ENCODE measurements at places on chromosomes 3 and 15.

GRCh38 chr15:60390871-60391501 is 6.8 kb downstream of the ANXA2 start:
- peak; percentile 77 for DNase-seq

- DNase-seq, result no peak
These were observed 975 bp upstream of the FOXP1 start for GRCh38 chr3:71584394-71585011.

GRCh38 chr3:17557749-17558463 is 184.5 kb downstream of the TBC1D5 start:
- no peak for DNase-seq

- no peak for DNase-seq
These were observed 251.4 kb downstream of the MAGI1 start for GRCh38 chr3:65787340-65787739.

- DNase-seq, result no peak
These were observed 8.0 kb upstream of the KBTBD8 start for GRCh38 chr3:66989860-66990696.

GRCh38 chr3:50737906-50738598 is 63.3 kb downstream of the DOCK3 start:
- no peak for DNase-seq

DNA sequence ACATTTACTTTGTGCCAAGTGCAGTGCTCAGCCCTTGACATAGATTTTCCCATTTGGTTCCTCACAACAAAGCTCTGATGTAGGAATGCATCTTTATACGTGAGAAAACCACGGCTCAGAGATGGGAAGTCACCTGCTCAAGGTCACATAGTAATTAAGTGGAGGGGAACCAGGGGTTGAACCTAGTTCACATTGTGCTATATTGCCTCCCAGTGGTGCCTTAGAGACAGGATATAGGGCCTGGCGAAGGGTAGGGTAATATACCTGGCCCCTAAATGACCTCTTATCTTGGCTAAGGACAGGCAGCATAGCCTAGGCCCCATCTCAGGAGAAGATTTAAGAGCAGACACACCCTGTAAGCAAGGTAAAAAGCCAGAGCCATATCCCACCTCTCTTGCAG is 71.5 kb downstream of the FOXP1 start:
- no peak for DNase-seq

GRCh38 chr15:51137880-51138430 is 43.2 kb upstream of the TNFAIP8L3 start:
- DNase-seq, result no peak

- DNase-seq, result no peak
These were observed 31.8 kb upstream of the RARB start for GRCh38 chr3:25396251-25396650.

- no peak for DNase-seq
These were observed 7.1 kb downstream of the SPTBN5 start for GRCh38 chr15:41886741-41887140.

DNA sequence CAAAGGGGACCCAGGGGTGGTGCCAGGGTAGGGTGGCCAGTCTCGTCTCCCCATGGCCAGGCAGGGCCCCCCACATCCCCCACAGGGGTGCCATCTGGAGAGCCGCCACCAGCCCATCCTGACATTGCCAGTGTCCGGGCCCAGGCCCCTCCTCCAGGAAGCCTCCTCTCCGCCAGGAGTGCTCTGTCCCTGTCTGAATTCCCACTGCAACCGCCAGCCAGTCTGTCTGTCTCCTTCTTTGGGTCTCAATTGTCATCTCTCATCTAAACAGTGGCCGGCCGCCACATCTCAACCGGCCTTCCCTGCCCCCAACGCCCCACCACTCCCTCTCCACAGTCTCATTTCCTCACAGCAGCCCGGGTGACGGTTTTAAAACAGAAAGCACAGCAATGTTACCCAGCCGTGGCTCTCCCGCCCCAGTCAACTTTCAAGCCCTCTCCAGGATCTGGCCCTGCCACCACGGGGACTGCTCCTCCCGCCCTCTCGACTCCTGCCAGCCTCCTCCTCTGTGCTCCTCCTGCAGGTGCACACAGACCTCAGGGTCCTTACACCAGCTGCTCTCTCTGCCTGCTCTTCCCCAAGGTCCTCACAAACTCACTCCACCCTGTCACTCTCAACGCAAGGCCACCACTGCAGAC is 57.0 kb downstream of the IQSEC1 start:
- no peak for DNase-seq

DNA sequence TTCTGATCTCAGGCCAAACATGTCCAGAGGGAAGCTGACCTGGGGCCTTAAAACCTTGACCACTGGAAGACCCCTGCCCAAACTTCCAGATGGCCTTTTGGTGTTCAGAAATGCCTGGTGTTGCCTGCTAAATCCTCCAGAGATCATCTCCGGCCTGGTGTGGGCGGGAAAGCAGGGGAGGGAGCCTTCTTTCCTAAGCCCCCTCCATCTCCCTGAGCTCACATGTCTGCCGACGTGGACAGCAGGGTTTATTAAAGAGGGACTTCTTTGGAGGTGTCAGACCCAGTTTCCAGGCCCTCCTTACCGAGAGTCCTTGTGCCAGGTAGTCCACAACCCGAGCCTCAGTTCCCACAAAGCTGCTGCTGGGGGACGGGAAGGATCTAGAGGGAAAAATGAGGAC is 55.9 kb upstream of the SLC6A1 start:
- DNase-seq, result no peak

DNA sequence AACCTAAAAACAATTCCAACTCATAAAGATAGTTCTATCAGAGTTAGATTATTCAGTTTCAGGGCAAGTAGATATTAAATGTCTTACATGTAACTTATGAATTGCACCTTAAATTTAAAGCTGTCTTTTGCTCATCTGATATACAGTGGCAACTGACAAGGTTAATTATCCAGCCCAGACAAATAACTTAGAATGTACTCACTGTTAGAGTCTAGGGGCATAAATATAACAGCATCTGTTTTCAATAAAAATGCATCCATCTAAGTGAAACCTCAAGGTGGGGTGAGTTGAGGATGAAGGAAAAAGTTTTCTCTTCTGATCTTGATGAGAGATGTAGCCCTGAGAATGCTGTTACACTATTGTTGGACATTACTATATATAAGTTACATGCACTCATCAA is 112.6 kb downstream of the FBN1 start:
- DNase-seq, result no peak

GRCh38 chr3:156655819-156656550 is 18.4 kb upstream of the TIPARP start:
- DNase-seq, result no peak

- DNase-seq, result no peak
These were observed 106.1 kb upstream of the FRMD4B start for GRCh38 chr3:69491975-69492374.

- no peak for DNase-seq
These were observed 45.3 kb downstream of the TMEM212 start for GRCh38 chr3:171888466-171888865.

DNA sequence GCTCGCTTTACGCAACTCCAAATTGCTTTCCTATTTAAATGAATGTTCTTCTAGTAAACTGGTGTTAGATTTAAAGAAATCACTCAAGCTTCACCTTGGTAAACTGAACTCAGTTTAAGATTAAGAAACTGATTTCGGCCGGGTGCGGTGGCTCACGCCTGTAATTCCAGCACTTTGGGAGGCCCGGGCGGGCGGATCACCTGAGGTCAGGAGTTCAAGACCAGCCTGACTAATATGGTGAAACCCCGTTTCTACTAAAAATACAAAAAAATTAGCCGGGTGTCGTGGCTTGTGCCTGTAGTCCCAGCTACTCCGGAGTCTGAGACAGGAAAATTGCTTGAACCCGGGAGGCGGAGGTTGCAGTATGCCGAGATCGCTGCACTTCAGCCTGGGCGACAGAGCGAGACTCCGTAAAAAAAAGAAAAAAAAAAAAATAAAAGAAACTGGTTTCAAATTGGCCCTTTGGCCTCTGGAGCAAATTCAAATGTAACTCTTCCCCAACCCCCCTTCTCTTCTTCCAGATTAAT is 1.7 kb downstream of the SKIL start:
- no peak for DNase-seq

- DNase-seq, result no peak
These were observed 318.6 kb upstream of the SATB1 start for GRCh38 chr3:18743761-18744160.

- peak; percentile 42 for DNase-seq
These were observed 7.1 kb upstream of the TTC14 start for GRCh38 chr3:180594631-180595558.

DNA sequence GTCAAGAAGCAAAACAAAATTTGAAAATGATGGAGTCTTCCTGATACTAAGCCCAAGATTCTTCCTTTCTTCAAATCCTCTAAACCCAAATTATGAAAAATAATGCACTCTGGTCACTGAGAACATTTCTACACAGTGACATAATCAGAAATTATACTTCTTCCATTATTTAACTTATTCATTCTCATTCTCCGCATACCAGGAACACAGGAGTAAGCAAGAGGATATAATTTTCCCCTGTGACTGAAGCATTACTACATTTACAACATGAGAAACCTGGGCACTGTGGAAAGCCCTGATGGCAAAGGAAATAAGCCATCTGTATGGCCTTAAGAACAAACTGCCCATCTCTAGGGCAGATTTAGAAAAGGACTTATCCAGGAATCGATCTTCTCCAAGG is 47.0 kb downstream of the EXD1 start:
- no peak for DNase-seq

DNA sequence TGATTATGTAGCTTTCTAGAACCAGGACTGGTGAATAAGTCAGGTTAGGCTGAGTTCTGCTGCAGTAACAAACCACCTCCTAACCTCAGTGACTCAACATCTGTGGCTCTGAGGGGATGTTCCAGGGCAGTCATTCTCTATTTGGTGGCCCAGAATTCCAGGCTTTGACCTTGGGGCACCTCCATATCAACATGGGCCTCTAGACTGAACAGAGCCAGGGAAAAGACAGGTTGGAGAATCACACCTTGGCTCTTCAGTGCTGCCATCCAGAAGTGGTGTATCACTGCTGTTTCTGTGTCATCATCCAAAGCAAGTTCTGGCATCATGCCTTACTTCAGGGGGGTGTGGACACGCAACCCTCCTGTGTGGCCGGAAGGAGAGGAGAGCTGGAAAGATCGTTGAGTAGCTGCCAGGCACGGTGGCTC is 15.3 kb downstream of the ZBTB47 start:
- no peak for DNase-seq

DNA sequence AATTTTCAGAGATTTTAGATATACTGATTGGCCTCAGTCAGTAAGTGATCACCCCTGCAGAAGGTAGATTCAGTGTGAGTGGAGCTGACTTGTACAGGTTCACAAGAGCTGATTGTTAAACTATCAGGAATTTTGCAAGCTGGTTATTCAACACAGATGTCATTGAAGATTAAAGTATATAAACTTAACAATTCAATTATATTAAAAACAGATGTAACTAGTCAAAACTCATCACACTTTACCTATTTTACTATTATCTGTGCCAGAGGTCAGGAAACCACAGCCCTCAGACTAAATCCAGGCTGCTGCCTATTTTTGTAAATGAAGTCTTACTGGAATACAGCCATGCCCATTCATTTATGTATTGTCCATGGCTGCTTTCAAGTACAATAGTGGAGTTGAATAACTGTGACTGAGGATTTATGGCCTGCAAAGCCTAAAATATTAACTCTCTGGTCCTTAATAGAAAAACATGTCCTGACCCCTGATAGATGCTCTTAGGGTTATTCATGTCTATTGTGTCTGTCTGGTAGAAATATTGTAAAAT is 429.3 kb upstream of the PDZRN3 start:
- DNase-seq, result no peak

DNA sequence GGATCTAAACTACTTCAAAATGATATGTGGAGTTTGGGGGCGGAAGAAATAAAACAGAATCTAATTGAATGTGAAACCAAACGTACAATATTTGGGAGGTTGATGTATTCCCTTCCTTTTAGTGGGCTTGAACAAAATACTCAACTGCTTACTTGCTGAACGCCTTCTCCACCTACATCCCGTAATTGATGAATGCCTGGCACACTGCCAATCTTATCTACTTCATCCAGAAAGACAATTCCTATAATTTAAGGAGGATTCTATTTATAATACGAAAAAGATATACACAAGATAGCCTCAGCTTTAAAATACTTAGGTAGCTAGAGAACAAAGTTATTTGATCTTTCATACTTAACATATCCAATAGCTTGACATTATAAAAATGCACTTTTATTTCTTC is 23.1 kb upstream of the PDCD7 start:
- no peak for DNase-seq

GRCh38 chr3:133274477-133274876 is 125.4 kb upstream of the BFSP2 start:
- DNase-seq, result no peak

- DNase-seq, result no peak
These were observed 101.2 kb downstream of the RFTN1 start for GRCh38 chr3:16412192-16412800.

DNA sequence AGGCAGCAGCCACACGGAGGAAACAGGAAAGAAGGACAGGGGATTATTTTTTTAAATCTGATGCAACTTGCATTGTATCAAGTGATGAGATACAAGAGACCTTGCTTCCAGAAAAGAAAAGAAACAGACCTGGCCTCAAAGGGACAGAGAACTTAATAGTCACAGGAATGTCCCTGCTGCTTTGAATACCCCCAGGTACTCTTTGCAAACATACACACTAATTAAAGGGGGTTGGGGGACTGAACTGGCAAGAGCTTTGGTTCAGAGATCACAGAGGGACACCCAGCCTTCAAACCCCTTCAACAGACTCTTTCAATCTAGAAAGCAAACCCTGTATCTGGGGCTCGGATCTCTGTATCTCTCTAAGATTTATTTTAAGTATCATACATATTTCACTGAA is 18.0 kb downstream of the TNIK start:
- no peak for DNase-seq

DNA sequence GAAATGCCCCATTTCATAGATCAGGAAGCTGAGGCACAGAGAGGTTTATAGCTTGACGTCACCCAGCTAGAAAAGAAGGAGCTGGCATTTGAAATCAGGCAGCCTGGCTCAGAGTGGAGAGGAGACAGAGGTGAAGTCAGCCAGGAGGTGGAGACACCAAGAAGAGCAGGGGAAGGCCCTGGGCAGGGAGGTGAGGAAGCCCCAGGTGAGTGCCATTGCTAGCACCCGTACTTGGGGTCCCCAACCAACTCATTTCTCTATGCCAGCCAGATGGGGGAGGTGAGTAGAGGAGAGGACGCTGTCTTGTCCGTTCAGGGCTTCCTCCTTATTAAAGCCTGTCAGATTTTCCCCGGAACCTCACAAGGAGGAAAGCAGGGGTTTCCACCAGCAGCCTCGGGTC is 149.6 kb upstream of the TLE3 start:
- no peak for DNase-seq

GRCh38 chr15:64111679-64112050 is 15.9 kb downstream of the SNX1 start:
- DNase-seq, result peak; percentile 22

Data from kidney capillary endothelial cell (primary cell).